ENCODE measurements at places on chromosomes 4 and X. TPM values are rescaled to one million over a fixed set of nuclear protein-coding genes. Genes with fewer than 3 reads are reported as not detected.

SPANXN5 gene
- total RNA-seq = not detected

SEC24D gene
- total RNA-seq = 11.5 TPM

CLTRN gene
- 0.62 TPM for total RNA-seq

DNA sequence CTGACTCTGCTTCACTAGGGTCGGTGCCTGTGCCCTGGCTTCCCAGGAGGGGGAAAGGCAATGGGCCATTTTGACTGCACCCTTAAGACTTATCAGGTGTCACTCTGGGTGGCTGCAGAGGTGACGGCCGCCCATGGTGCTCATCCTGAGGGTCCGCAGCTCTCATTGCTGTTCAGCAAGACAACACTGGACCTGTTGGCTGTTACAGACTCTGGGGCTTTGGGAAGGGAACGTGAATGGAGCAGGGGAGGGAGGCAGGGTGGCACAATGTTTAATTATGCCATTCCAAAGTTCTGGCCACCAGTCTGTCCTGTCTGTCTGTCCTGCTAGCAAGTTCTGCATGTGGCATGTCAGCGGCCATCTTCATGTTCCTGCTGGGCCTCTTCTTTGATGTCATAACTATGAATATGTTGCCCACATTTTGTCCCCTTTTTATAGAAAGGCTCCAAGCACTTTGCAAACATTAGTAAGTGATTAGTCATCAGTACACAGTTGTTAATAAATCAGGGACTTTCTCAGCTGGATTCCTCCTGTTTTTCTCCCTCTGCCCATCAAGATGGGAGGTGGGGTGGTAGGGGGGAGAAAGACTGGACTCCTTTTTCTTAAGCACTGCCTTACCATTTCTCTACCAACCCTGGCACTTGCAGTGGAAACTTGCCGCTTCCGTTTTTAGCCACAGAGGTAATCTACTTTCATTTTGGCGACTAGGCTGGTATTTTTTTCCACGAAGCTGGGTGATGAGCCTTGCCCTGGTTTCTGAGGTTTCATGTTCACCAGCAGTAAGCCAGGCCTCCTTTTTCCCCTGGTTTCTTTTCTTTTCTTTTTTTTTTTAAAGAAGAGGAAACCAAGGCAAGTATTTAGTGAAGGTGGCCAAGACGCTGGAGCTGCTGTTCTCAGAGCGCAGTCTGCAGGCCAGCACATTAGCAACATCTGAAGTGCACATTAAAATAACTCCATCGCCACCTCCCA is 88.6 kb upstream of the TRIM2 start:
- DNase-seq = peak; percentile 88

- DNase-seq = peak; percentile 24
These were observed 22.9 kb upstream of the PUDP start for GRCh38 chrX:7170898-7171297.

DNA sequence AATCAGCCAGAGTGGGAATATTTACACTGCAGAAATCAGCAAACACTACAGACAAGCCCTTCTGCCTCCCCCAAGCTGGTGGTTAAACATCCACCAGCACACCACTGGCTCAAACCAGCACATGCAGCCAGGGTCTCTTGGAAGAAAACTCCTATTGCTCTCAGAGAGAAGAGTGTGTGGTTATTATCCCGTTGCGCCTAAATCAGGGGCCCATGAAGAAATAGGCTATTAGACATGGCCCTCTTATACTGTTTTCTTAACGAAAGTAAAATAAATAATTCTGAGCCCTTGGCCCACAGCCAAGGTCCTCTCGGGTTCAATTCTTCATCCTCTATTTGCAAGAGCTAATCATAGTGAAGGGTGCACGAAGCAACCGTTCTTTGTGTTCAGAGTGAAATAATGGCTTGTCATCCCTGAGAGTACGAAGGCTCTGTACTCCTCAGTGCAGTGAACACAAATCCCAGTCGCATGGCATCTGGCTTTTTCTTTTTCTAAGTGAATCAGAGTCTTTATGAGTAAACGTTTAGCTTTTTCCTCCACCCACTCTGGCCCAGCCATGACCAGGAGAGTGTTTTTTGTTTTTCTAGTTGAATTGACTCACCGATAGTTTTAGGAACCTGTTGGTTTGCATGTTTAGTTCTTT is 33.4 kb upstream of the RBM47 start:
- no peak for DNase-seq

DNA sequence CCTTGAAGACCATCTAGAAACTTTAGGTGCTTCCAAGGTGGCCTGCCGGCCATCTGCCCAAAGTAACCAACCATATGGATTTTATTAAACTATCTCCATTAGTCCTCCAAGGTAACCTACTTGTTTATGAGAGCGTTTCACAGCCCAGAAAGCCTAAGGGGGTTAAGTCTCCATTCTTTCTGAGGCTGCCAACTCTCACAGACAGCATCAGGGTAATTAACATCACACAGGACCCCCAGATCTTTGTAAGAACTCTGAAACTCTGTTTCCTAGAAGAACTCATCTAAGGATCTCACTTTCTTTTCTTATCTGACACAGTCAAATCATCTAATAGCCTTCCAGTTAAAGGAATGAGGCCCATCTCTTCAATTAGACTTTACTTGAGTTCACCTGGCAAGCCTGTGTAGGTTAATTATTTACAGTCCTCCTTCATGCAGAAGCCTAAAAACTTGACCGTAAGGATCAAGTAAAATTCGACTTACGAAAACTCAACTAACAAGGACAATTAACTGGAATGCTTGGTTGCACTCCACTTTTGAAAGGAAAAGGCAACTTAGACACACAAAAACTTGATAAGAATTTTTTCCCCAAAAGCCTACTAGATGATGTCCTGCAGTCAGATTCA is 252.5 kb downstream of the GRIA3 start:
- DNase-seq = no peak

DNA sequence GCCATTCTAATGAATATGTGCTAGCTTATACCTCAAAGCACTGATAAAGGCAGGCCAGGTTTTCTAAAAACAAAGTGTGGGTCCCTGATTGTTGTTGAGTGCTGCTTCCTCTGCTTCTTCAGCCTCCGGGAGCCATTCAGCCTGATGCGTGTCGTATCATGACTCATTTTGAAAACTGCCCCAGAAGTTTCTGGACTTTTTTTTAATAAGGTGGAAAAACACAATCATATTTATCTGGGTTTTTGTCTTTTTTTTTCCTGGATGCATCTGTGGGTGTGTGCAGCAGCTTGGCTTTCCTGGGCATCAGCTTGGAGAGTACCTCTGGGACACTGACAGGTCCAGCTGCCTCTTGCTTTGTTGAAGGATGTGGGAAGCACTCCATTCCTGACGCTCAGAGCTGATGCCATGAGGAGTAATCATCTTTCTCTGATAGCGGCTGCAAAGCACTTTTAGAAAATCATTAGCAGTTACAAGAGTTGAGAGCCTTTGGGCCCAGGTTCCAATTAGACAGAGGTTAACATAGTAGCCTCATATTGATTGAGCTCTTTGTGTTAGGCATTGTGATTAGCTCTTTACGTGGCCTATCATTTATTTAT is 66.9 kb downstream of the PARM1 start:
- DNase-seq = no peak
